AG20443 (cell line): ENCODE measurements at places on chromosomes 5 and 9.

DNA sequence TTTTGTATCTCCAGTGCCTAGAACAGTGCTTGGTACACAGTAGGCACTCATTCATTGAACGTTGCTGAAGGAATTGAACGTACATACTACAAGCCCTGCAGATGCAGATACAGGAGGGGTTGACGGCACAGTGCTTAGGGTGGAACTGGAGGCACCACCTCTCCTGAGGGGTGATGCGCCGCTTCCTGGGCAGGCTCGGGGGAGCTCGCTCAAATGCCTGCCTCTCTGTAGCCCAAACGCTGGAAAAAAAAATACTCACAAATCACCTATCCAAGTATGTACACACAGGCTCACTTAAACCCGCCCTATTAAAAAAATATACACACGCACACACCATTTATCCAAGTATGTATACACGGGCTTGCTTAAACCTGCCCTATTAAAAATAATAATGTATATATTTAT lies 536 bp upstream of the COMMD10 start:
- peak; percentile 74 for DNase-seq

DNA sequence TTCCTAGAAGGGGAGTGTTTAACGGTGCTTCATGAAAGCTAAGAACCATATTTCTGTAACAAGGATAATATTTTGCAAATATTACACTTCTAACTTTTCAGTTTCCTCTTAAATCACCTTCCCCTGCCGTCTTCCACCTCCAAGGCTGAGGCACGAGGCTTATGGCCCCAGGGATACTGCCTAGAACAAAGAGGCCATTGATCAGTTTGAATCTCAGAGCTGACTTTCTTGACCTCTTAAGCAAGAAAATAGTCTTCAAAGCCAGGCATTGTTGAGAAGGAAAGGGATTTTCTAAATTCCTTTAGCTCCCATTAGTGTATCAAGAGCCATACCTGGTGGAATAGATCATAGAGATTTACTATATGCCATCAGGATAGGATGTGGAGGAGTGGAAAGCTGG lies 566.2 kb downstream of the BNC2 start:
- no peak for DNase-seq

GRCh38 chr5:154523709-154524108 lies 45.7 kb upstream of the HAND1 start:
- no peak for DNase-seq

DNA sequence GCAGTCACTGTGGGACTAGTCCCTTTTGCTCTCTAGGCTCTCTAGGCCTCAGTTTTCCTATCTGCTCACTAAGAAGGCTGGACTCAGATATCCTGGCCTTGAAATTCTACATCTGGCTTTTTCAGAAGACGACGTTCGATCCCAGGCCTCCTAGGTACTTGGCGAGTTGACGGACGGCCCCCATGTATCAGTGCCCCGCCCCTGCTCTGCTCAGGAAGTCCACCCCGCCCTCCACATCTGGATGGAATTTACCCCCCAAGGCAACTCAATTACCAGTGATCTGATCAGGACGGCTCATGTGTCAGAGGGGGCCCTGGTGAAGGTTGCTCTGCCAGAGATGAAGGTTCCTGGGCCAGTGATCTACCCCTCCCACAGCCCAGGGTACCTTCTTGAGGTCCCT lies 44.1 kb upstream of the SYNPO start:
- DNase-seq, result no peak

- DNase-seq, result no peak
Observed at GRCh38 chr5:111200828-111201227, 23.4 kb upstream of the CAMK4 start.

DNA sequence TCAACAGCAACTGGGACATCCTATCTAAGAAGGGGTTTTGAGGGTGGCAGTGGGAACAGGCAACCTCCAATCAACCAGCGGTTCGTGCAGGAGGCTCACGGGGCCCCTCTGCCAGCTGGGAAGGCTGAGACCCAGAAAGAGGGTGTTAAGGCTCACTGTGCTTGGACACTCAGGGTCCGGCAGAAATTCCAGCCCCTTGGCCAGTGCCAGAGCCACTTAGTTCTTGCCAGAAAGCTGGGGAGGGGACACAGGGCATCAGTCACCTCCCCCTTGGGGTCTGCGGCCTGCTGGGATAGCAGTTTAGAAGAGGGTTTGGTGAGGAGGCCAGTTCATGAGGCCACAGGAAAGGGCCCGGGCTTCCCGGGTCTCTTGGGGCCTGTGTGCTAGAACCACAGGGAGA lies 20.5 kb downstream of the ADGRD2 start:
- DNase-seq, result no peak

GRCh38 chr5:151661968-151662732 lies 24.6 kb downstream of the SPARC start:
- DNase-seq, result no peak

GRCh38 chr9:128706671-128707381 lies 4.5 kb downstream of the PKN3 start:
- DNase-seq, result no peak

- DNase-seq, result no peak
Observed at GRCh38 chr5:60842871-60843385, 1.1 kb downstream of the ELOVL7 start.

- DNase-seq, result peak; percentile 92
Observed at GRCh38 chr5:159975462-159976019, 33.4 kb upstream of the TTC1 start.

GRCh38 chr5:51712201-51712600 lies 329.0 kb downstream of the ISL1 start:
- DNase-seq, result no peak

DNA sequence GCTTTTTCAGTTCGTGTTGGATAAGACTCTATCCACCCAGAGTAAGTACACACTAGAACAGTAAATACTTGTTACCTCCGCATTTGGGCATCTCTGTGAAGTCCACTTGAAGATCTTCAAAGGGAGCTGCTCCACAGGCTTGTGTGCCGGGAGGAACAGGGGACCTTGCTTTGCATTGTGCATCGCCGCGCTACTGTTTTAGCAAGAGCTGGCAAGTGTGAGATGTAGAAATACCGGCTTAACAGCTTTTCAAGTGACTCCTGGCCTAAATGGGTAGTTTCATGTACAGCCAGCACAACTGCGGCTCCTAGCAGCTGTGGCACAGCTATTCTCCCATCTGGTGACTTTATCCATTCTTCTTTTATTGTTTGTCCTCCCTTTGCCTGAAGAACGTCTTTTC lies 8.4 kb upstream of the ZNF354C start:
- DNase-seq, result no peak

DNA sequence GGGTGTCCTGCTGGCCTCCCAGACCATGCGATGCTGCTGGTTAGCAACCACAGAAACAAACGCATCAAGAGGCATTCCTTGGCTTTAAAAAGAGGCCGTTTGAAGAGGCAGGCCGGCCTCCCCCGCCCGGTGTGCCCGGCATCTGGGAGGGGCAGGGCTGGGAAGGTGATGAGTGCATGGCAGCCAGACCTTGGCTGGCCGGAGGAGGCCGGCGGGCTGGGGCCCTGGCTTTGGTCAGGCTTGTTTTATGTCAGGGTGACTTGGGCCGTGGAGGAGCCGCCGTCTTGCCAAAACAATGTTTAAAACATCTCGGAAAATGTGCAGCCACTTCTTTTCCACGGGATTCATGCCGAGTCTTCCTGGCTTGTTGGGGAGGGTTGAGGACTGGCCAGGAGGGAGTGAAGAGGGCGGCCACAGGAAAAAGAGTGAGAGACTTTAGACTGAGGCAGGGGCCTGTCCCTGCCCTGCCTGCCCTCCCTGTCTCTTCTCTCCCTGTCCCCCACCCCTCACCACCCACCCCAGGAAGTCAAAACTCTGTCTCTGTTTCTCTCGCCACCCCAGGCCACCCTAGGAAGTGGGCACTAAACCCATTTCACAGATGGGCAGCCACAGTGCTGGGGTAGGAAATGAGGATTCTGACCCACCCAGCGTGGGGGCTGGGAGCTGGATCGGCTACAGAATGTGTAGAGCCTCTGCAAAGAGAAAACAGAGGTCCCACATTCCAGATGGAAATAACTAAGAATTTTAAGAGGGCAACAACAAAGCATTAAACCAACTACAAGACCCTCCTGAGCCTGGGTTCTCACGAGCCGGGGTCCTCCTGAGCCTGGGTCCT lies 143.0 kb downstream of the RXRA start:
- DNase-seq, result peak; percentile 47

GRCh38 chr9:37953775-37954437 lies 50.0 kb upstream of the SLC25A51 start:
- peak; percentile 86 for DNase-seq

DNA sequence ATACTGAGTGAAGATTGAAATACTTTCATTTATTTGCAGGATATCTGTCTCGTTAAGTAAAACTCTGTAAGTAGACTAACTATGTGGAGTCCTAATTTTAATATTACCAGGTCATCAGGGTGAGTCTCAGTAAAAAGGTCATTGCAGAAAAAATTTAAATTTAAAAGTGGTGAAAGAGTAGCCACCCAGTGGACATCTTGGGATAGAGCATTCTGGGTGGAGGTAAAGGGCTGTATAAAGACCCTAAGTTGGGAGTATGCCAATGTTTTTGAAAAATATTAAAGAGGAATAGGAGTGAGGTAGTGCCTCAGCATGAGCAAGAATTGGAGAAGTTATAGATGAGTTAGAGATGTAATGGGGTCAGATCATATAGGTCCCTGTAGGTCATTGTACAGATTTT lies 145.5 kb downstream of the HMHB1 start:
- no peak for DNase-seq

DNA sequence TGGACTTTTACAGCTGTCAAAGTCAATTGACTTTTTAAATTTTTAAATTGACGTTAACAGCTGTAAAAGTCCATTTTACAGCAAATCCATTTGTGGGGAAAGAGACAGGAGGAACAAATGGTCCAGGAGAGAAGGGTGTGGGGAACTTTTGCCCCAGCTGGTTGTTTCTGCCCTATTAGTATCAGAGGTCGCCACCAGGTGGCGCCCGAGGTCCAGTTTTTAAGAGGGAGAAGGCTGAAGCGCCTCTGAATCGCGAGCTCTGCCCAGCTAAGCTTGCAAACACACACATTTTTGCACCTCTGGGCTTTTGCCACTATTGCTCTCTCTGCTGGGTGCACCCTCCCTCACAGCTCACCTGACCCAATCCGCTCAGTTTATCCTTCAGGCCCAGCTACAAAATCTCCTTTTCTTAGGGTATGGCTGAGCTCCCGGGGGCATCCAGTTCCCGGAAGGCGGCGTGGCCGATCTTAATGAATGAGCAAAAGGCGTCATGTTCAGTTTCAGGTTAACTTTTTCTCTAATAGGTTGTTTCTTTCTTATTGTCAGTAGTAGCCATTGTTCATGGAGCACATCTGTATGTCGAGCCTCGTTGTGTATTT lies 6.3 kb upstream of the TTLL11 start:
- DNase-seq, result peak; percentile 88

DNA sequence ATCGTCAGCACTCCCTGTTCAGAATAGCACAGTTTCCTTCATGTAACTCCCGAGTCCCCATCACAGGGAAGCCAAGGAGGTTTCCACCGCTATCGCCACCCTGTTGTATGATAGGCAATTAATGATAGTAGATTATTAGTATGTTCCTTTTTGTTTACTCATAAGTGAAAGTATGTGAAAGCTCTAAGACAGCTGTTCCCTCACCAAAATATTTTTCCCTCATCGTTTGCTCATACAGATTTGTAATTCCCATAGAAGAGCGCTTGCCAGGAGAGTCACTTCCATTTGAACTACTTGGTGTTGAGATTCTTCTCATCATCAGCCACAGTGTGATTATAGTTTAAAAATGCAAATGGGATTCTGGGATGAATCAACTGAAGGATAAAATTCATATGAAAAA lies 140.9 kb downstream of the PAM start:
- no peak for DNase-seq

DNA sequence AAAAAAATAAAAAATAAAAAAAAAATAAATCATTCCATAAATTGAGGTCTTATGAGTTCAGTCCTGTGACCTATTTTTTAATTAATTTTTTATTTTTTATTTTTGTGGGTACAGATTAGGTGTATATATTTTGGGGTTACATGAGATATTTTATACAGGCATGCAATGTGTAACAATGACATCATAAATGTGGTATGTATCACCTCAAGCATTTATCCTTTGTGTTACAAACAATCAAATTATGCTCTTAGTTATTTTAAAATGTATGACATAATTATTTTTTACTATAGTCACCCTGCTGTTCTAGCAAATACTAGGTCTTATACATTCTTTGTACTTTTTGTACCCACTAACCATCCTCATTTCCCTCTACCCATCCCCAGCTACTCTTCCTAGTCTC lies 537.9 kb downstream of the HINT1 start:
- DNase-seq, result no peak

GRCh38 chr9:132472199-132472598 lies 62.2 kb downstream of the CFAP77 start:
- DNase-seq, result no peak

GRCh38 chr9:121866927-121867326 lies 215.5 kb downstream of the DAB2IP start:
- DNase-seq, result no peak

DNA sequence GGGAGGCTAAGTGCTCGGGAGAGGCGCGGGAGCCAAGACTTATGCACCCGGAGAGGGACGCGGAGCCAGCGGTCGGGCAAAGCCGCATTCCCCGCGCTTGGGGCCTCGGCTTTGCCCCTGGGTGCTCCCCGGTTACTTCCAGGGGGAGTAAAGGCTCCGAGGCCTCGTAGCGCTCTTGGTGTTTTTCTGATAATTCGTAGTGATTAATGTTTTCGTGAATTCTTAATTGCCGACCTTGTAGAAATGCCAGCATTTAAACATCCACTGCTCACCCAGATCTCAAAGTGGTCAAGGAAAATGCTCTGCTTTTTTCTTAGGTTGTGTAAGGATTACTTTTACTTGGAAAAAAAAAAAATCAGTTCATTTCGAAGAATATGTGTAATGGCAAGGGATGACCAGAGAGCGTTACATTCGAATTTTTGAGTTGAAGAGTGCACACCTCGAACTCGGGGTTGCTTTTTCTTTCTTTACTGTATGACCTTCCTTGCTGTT lies 654 bp upstream of the TUT7 start:
- DNase-seq, result peak; percentile 45

- peak; percentile 42 for DNase-seq
Observed at GRCh38 chr9:122904466-122904822, 715 bp downstream of the RC3H2 start.

DNA sequence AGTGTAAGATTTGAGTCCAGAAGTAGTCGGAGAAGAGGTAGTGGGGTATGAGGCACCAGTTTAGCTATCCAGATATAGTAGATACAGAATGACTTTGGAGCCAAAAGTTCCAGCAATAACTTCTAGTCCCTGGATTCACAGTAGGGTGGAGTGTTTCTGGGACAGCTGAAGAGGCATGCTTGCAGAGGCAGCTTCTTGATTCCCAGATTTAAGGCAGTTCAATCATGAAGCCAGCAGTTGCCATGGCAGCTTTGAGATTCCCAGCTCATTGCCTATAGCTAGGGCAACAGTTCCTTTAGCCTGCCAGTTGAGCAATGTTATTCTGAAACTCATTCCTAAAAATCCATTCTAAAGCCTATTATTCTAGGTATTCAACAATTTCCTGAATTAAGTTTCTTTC lies 79.2 kb downstream of the LIX1 start:
- no peak for DNase-seq

GRCh38 chr9:17075758-17076485 lies 58.9 kb upstream of the CNTLN start:
- no peak for DNase-seq

DNA sequence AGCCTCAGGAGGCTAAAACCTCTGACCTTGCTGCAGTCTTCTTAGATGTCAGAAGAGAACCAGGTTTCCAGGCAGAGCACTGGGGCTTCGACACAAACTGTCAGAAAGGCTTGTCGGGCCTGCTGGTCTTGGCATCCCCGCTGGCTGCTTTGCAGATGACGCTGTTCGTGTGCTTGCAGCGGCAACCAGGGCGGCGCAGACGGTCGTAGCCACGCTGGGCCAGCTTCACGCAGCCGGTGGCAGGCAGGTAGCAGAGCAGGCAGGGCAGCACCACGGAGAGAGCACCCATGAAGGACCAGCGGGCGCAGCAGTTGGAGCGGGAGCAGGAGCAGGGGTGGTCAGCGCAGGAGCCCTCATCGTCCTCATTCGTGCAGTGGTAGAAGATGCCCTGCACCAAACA lies 10.7 kb downstream of the SPRY4 start:
- peak; percentile 49 for DNase-seq
